Hair follicle dermal papilla cell (primary cell): ENCODE measurements at places on chromosomes 16 and 17. TPM values are rescaled to one million over a fixed set of nuclear protein-coding genes. Genes with fewer than 3 reads are reported as not detected.

Gene SSH2
- total RNA-seq, result 16.4 and 16.5 TPM in 2 replicates

Gene VTN
- total RNA-seq, result not detected in 2 replicates

Gene LITAFD
- not detected in 2 replicates for total RNA-seq

Gene PRSS33
- total RNA-seq, result not detected in 2 replicates

Gene PLD6
- 4.5 and 5.0 TPM in 2 replicates for total RNA-seq

Gene BCO1
- total RNA-seq, result 0.16 and 0.49 TPM in 2 replicates

Gene RAPGEFL1
- total RNA-seq, result 1.1 and 4.2 TPM in 2 replicates

Gene GPRC5B
- 0.49 and 0.65 TPM in 2 replicates for total RNA-seq

Gene ANKFN1
- total RNA-seq, result 1.6 and 2.8 TPM in 2 replicates

Gene ANKRD40
- 48.1 and 50.8 TPM in 2 replicates for total RNA-seq

Gene ABCC6
- total RNA-seq, result 2.2 and 3.6 TPM in 2 replicates

Gene CALB2
- total RNA-seq, result 0.24 and 0.32 TPM in 2 replicates

Gene GUCY2D
- not detected in 2 replicates for total RNA-seq

Gene TP53TG3
- total RNA-seq, result not detected in 2 replicates

Gene CDH15
- 0.12 and 0.32 TPM in 2 replicates for total RNA-seq

Gene NEUROD2
- total RNA-seq, result not detected in 2 replicates

Gene INCA1
- total RNA-seq, result 0.32 and 0.85 TPM in 2 replicates

Gene MAF
- total RNA-seq, result 19.1 and 23.0 TPM in 2 replicates

Gene SLC25A11
- total RNA-seq, result 42.9 and 49.8 TPM in 2 replicates

Gene HSD11B2
- total RNA-seq, result not detected in 2 replicates

Gene TM4SF5
- total RNA-seq, result not detected in 2 replicates

Gene CFAP119
- 0.36 and 0.49 TPM in 2 replicates for total RNA-seq

Gene CES5A
- not detected in 2 replicates for total RNA-seq

Gene PDE6G
- total RNA-seq, result not detected in 2 replicates

Gene ZNF287
- total RNA-seq, result 10.7 and 13.4 TPM in 2 replicates

Gene OMG
- total RNA-seq, result 0.49 TPM in 1 of 2 replicates, not detected in the other

Gene SLC52A1
- total RNA-seq, result 0.32 and 0.36 TPM in 2 replicates

Gene SMIM5
- total RNA-seq, result 0.16 and 0.24 TPM in 2 replicates

Gene ENO3
- total RNA-seq, result 0.81 and 3.6 TPM in 2 replicates

Gene TAC4
- total RNA-seq, result not detected in 2 replicates

Gene CCDC102A
- 23.0 and 23.2 TPM in 2 replicates for total RNA-seq

Gene LRRC75A
- total RNA-seq, result 0.12 and 0.32 TPM in 2 replicates

Gene TP53TG3D
- 0.49 and 1.2 TPM in 2 replicates for total RNA-seq

Gene TOM1L1
- 37.3 and 39.8 TPM in 2 replicates for total RNA-seq

Gene LGALS9B
- not detected in 2 replicates for total RNA-seq

Gene DPEP3
- total RNA-seq, result not detected in 2 replicates

Gene ZP2
- not detected in 2 replicates for total RNA-seq

Gene IL4R
- 36.5 and 44.2 TPM in 2 replicates for total RNA-seq

Gene WNK4
- total RNA-seq, result under 0.01 TPM in 1 of 2 replicates, not detected in the other

Gene CCL17
- total RNA-seq, result not detected in 2 replicates

Gene PIRT
- total RNA-seq, result not detected in 2 replicates

Gene HAS3
- total RNA-seq, result 0.49 and 2.4 TPM in 2 replicates

Gene CDRT4
- total RNA-seq, result 1.5 and 4.4 TPM in 2 replicates
